Activated CD8-positive, alpha-beta memory T cell treated with anti-CD3 and anti-CD28 coated beads for 1 hour (primary cell): ENCODE measurements at places on chromosomes 6 and 20.

- no peak for DNase-seq
Observed at GRCh38 chr20:38658879-38659596, 57.4 kb downstream of the ARHGAP40 start.

DNA sequence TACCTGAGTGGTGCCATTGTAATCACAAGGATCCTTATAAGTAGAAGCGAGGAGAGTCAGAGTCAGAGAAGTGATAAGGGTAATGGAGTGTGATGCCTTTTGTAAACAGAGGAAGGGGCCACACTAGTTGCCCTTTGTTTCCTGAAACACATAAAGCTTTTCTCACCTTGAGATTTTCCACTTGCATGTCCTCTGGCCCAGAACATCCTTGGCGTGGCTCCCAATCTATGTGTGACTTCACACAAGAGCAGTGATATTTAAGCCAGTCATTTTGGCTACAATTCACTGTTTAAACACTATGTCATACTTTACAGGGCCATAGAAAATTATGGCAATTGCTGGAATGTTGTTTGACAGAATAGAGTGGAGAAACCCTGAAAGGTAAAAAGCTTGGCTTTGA, 121.2 kb upstream of the BTN3A2 start:
- no peak for DNase-seq

GRCh38 chr20:5844063-5844681, 94.0 kb downstream of the SHLD1 start:
- DNase-seq: no peak

DNA sequence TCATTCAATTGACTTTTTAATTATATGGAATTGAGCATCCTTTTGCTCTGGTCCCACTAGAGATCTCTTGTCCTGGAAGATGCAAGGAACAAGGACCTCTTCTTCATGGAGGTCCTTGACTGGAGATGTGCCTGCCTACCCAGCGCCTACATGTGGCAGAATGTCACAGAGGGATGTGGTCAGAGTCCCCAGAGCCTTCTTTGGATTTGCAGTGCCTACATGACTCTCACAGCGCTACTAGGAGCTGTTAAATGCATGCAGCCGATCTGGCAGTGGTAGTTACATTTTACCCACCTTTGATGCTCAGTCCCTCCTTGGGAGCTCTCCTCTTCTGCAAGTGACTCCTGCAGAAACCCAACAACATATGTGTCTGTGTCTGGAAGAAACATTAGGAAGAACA, 51.9 kb upstream of the ADTRP start:
- DNase-seq: no peak

DNA sequence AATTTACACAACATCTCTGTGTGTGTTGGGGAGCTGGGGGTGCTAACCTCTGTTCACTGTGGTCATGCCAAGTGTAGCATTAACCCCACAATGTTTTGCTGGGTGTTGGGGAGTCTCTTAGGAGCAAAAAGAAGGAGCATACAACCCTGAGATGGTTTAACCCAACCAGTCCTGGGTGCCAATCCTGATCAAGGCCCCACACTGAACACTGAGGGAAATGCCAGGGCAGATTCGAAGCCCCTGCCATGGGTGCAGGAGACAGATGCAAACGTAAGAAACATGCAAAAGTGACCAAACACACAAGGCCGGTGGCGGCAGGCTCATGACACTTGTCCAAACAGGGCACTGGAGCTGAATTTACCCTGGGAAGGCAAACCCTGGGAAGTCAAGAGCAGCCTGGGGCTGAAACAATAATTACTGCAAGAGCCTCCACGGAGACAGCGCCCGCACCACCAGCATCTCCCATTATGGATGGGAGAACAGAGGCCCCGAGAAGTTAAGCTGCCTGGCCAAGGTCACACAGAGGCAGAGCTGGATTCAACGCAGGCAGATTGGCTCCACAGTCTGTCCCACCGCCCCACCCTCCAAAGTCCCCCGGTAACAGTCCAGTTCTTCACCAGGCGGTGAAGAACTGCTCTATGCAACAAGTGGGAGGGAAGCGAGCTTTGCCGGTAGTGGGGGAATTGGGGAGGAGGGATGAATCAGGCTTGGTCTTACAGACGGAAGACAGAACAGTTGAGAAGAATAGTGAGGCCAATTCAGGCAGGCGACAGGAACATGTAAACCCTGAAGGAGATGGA, 8.5 kb downstream of the ACSS1 start:
- DNase-seq: no peak

DNA sequence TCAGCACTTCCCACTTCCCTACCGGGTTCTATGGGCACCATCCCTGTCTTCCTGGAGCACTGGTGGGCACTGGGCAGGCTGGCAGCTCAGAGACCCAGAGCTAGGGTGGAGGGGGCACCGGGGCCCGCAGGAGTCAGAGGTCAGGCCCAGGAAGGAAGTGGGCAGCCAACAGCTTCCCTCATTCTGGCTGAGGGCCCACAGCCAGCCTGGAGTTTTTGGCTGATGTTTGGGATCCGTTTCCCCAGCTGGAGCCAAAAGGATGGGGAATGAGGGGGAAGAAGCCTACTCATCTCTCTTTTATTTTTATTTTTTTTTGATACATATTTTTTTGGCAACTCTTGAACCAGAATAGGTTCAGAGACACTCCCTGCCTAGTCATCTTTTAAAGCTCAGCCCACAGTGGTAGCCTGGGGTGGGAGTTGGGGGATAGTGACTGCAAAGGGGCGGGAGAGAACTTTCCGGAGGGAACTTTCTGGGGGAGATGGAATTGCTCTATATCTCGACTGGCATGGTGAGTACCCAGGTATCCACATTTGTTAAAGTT, 54.2 kb upstream of the MLN start:
- no peak for DNase-seq

DNA sequence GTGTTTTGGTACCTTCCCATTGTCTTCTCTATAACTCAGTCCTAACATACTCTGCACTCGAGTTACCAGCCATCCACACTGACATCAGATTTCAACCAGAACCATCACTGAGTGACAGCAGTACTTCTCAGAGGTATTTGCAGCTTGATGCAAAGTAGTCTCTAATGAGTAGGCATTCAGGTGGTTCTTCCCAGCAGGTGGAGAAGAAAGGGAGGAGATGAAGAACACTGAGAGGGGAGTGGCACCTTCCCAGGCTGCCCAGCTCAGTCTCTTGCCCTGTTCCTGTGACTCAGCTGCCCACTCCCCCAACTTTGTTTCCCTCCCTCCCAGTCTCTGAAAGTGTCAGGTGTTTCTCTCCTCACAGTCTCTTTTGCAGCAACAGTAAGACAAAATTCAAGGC, 38.7 kb upstream of the SMIM28 start:
- no peak for DNase-seq

DNA sequence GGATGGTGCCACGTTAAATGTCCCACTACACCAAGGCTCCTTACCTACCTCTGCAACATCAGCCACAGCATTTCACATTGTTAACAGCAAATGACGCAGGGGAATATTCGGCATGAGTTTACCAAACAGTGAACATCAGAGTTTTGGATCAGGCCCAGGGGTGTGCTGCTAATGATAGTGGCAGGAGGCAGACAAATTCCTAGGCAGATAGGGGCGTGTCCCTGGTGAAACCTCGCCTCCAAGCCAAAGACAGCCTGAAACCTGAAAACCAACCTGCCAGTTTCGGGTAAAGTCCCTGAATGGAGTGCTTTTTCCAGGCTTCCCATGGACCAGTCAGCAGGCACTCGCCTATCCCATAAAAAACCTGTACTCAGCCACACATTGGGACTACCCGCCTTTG, 133.6 kb downstream of the SH3BGRL2 start:
- no peak for DNase-seq

DNA sequence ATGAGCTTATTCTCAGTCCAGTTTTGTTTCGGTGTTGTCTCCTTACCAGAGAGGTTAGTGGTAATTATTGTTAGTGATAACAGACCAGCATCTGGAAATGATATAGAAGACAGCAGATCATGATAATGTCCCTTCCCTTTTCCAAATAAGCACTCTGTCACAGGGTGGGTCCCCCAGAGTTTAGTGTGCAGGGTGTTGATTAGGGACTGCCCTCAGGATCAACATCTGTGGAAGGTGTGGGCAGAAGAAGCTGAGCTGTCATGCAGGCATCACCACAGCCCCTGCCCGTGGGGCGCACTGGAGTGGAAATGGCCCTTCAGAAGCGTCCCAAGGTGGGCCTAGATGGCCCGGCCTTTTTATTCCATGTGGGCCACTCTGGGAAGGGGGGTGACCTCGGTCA, 67.6 kb upstream of the DTNBP1 start:
- no peak for DNase-seq

- no peak for DNase-seq
Observed at GRCh38 chr6:81773887-81774286, 21.4 kb upstream of the TENT5A start.

DNA sequence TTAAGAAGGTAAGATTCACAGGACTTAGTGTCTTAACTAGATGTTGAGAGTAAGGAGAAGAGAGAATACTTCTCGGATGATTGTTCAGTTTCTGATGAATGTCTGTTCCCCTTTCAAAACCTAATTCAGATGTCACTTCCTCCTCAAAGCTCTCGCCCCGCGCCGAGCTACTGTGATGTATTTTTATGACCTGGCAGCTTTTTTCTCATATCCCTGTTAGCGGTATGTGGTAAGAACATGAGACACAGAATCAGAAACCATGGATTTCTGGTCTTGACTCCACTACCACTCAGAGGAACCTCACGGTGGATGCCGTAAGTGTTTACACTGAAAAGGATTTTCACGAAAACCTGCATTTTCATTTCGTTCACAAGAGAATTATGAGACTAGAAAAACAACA, 48.4 kb downstream of the CEP43 start:
- DNase-seq: no peak

DNA sequence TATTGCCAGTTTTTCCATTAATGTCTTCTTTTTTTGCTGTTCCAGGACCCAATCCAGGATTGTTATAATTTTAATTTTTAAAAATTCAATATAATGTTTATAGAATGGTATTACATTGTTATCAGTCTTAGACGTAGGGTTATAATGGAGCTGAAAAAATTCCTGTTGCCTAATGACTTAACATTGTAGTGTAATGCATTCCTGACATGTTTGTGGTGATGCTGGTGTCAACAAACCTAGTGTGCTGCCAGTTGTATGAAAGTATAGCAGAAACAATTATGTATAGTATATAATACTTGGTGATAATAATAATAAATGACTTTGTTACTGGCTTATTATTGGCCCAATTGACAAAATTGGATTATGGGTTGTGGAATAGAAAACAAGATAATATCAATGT, 30.4 kb downstream of the KIZ start:
- no peak for DNase-seq

GRCh38 chr6:16277101-16277981, 39.0 kb downstream of the GMPR start:
- DNase-seq: no peak

DNA sequence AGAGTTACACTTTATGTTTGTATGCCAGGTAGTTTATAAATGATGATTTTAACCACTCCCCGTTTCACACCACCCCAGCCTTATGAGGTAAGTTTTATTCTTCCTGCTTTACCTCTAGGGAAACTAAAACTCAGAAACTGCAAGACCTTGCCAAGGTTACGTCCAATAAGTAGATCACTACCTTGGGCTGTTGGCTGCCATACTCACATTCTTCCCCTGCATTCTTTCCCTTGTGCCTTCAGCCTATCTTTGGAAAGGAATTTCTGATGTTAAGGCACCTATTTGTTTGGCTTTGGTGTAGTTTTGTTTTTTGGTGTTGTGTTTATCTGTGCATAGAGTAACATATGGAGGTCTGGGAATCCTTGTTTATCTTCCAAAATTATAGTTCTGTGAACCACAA, 122.1 kb downstream of the UST start:
- no peak for DNase-seq

DNA sequence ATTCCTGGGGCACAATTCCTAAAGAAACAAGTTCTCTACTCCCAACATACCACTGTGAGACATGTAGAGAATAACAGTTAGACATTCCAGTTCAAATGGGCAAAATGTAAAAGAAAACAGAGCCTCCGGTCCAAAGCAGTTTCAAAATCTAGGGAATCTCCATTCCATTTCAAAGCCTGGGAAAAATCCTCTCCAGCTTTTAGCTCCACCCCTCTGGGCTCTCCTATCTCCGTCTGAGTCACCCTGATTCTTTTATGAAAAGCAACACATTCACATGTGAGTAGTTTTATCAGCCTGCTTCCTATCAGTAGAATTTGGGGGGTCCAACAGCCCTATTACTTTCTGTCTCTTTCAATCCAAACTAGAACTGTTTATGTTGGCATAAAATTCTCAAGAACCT, 3.7 kb downstream of the CSNK2A1 start:
- DNase-seq: no peak

DNA sequence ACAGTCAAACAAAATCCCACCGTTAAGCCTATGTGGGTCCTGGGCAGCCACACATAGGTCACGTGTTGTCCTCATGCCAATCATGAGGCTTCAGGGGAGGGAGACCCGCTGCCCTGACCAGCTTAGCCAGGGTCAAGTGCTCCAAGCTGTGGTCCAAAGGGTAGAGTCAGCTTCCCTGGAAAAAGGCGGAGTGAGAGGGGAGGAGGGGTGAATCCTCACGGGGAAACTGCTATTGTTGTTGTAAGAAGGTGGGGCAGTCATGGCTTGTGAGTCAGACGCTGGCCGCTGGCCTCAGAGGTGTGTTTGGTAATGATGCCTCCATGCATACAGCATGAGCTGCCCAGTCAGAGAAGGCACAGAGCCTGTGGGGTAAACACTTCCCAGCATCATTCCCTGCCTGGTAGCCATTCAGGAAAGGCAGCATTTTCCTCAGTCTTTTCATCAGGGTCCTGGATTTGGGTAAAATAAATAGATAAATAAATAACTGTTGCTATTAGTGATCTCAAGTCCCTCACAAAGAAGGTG, 8.7 kb downstream of the CST3 start:
- no peak for DNase-seq

GRCh38 chr20:13788167-13788834, 3.5 kb downstream of the NDUFAF5 start:
- DNase-seq: no peak

- DNase-seq: no peak
Observed at GRCh38 chr6:53979468-53980067, 131.7 kb upstream of the MLIP start.

- DNase-seq: no peak
Observed at GRCh38 chr6:3902871-3903648, 53.9 kb downstream of the FAM50B start.

DNA sequence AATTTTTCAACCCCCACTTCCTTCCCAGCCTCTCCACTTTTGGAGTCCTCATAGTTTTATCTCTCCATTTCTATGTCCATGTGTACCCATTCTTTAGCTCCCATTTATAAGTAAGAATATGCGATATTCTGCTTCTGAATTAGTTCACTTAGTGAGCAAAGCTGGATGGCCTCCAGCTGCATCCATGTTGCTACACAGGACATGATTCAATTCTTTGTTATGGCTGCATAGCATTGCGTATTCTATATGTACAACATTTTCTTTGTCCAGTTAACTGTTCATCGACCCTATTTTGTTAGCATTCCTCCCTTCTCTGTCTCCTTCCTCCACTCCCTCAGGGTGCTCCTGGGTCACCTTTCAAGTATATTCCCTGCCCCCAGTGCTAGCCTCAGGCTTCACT, 210.0 kb upstream of the SSTR4 start:
- DNase-seq: no peak

- no peak for DNase-seq
Observed at GRCh38 chr6:151101816-151102694, 137.7 kb upstream of the AKAP12 start.
